Activated CD4-positive, alpha-beta T cell treated with anti-CD3 and anti-CD28 coated beads, Interleukin-2, amount 10 ng/mL, durations not matched to agents 7 days and 5 days (primary cell): ENCODE measurements at places on chromosomes 3 and 15. TPM values are rescaled to one million over a fixed set of nuclear protein-coding genes. Genes with fewer than 3 reads are reported as not detected.

The RARB gene
- total RNA-seq, result not detected

The GPR62 gene
- total RNA-seq, result not detected

The NR1I2 gene
- 0.10 TPM for total RNA-seq

The GOLGA8S gene
- total RNA-seq, result 0.31 TPM

The IL17RB gene
- total RNA-seq, result 2.9 TPM

The ACKR4 gene
- total RNA-seq, result not detected

The PRSS50 gene
- not detected for total RNA-seq

The ANKDD1A gene
- total RNA-seq, result 0.87 TPM

The PSMA4 gene
- total RNA-seq, result 259 TPM

The CFAP91 gene
- not detected for total RNA-seq

The NOX5 gene
- not detected for total RNA-seq

The MYZAP gene
- not detected for total RNA-seq

The NUSAP1 gene
- 336 TPM for total RNA-seq

The ROBO2 gene
- not detected for total RNA-seq

The STX19 gene
- not detected for total RNA-seq

The PLSCR5 gene
- not detected for total RNA-seq

The NMNAT3 gene
- 1.1 TPM for total RNA-seq

The MCF2L2 gene
- total RNA-seq, result 5.4 TPM

The EFCC1 gene
- total RNA-seq, result 0.07 TPM

The CA12 gene
- total RNA-seq, result not detected

The PIGX gene
- 45.4 TPM for total RNA-seq

The LEKR1 gene
- total RNA-seq, result 0.47 TPM

The NME9 gene
- total RNA-seq, result not detected

The GASK1A gene
- not detected for total RNA-seq

The FEZF2 gene
- not detected for total RNA-seq
